ENCODE measurements at places on chromosomes 1 and 21.

DNA sequence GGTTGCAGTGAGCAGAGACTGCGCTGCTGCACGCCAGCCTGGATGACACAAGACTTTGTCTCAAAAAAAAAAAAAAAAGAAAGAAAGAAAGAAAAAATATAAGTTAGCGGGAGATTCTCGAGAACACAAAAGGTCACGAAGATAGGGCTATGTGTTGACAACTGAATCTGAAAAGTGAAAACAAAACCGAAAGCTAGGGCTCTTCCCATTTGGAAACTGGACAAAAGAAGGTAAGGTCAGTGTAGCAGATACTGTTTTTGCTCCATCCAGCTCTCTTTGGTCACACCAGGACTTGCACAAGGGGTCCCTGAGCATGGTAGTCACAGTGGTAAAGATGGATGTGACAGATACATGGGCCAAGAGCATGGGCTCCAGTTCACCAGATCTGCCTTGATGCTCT lies 60.4 kb upstream of the MAP10 start:
- no peaks in the 10 kb centered on the region for H3K36me3 ChIP-seq
- H3K27me3 ChIP-seq = no peaks in the 10 kb centered on the region
- no peak for DNase-seq
- no peak overlapping the region for H3K4me3 ChIP-seq
- H3K4me1 ChIP-seq = peaks cover 9% of the 10 kb centered on the region

- H3K27ac ChIP-seq = no peak overlapping the region
- no peak overlapping the region for H3K4me3 ChIP-seq
- peaks cover 15% of the 10 kb centered on the region for H3K4me1 ChIP-seq
- peak; percentile 89 for DNase-seq
- peaks cover 13% of the 10 kb centered on the region for H3K27me3 ChIP-seq
Measured at GRCh38 chr1:43529206-43529731, 1.4 kb upstream of the PTPRF start.

DNA sequence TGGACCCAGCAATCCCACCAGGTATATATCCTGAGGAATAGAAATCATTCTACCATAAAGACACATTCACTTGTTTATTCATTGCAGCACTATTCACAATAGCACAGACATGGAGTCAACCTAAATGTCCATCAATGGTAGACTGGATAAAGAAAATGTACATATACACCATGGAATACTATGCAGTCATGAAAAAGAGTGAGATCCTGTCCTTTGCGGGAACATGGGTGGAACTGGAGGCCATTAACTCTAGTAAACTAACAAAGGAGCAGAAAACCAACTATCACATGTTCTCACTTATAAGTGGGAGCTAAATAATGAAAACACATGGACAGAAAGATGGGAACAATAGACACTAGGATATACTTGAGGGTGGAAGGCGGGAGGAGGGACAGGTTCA lies 36.1 kb upstream of the PRKACB start:
- no peak for DNase-seq
- H3K4me1 ChIP-seq = peaks cover 8% of the 10 kb centered on the region
- no peak overlapping the region for H3K4me3 ChIP-seq

DNA sequence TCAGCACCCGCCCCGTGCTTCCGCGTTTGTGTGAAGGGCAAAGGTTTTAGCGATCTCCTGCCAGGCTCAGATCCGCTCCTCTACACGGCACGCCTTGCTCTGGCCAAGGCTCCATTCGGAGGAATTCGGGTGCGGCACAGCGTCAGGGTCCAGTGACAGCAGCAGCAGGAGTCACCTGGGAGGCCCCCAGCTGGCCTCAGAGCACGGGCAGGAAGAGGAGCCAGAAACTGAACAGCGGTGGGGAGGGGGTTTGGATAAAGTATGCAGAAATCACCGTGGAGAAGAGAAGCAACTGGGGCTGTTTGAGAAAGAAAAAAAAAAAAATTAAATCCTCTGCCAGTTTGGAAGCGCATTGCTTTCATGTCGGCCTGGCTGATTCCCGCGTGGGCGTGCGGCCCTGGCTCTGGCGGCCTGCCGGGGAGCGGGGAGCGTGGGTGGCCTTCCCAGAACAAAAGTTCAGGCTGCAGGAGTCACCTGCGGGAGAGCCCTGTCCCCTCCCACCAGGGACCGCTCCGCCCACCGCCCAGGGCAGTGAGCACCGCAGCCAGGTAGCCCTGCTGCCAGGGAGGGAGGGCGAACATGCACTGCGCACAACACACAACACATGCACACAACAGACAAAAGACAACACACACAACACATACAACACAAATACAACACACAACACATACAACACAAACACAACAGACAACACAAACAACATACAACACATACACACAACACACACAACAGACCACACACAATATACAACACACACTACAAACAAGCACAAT lies 107.6 kb downstream of the ETS2 start:
- H3K4me3 ChIP-seq = peak overlapping the region; percentile 43
- H3K4me1 ChIP-seq = peaks cover 19% of the 10 kb centered on the region
- H3K27me3 ChIP-seq = peaks cover 24% of the 10 kb centered on the region
- H3K27ac ChIP-seq = no peak overlapping the region
- H3K36me3 ChIP-seq = no peaks in the 10 kb centered on the region

DNA sequence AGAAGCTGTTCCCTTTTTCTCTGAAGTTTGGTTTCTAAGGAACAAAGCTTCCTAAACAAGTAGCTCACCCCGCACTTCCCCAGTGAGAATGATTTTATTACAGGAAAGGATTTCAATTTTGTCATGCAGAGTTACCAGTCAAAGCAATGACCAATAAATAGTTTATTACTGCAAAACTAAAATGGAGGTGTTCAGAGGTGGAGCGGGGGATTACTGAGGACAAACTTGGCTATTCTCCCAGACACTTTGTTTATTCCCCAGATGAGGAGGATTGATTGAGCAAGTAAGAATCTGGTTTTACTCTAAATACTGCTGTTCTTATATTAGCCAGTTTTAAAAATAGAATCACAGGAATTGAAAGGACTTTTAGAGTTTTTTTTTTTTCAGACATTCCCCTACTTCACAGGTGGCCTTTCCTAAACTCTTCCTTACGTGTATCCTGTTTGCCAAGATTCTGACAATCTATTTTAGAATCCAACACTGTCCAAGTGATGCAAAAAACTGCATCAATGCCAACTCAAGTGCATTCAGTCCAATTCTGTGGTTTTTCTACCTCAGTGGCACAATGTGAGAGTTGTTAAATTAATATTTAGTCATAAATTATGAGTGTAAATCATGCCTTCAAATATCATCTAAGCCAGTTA lies 136.1 kb downstream of the TNFSF18 start:
- no peaks in the 10 kb centered on the region for H3K27me3 ChIP-seq
- no peaks in the 10 kb centered on the region for H3K4me1 ChIP-seq
- H3K27ac ChIP-seq = no peak overlapping the region
- H3K4me3 ChIP-seq = no peak overlapping the region

- H3K27me3 ChIP-seq = no peaks in the 10 kb centered on the region
- no peaks in the 10 kb centered on the region for H3K4me1 ChIP-seq
- no peak for DNase-seq
- H3K4me3 ChIP-seq = no peak overlapping the region
- no peaks in the 10 kb centered on the region for H3K36me3 ChIP-seq
Measured at GRCh38 chr1:172760121-172760520, 101.2 kb downstream of the FASLG start.

DNA sequence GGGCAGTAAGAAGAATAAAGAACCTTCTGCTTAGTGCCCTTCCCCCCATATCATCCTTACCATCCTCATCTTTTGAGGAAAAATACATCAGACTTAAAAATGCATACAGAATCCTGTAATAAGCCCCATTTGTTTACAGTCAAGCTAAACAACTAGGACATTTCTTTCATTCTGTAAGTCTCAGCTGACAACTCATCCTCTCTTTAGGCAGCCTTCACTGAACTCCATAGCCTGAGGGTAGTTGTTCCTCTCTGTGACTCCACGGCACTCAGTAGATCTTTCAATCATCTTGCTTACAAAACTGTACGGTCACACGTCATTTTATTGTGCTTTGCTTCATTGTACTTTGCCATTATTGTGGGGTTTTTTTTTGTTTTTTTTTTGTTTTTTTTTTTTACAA lies 82.5 kb downstream of the NRIP1 start:
- H3K4me1 ChIP-seq = peaks cover 15% of the 10 kb centered on the region
- H3K36me3 ChIP-seq = no peaks in the 10 kb centered on the region
- H3K27ac ChIP-seq = no peak overlapping the region
- no peak overlapping the region for H3K4me3 ChIP-seq
- no peaks in the 10 kb centered on the region for H3K27me3 ChIP-seq
- DNase-seq = no peak

GRCh38 chr1:44608141-44608540 lies 66.1 kb downstream of the TMEM53 start:
- no peak overlapping the region for H3K4me3 ChIP-seq
- no peak overlapping the region for H3K27ac ChIP-seq

Measured in neural progenitor cell (in vitro differentiated cells).